Body of pancreas (tissue), 4 donors: ENCODE measurements at places on chromosomes 5 and 9.

- H3K4me1 ChIP-seq = no peaks in the 10 kb centered on the region
- no peaks in the 10 kb centered on the region for H3K27me3 ChIP-seq
- no peaks in the 10 kb centered on the region for H3K36me3 ChIP-seq
- no peak overlapping the region for H3K4me3 ChIP-seq
- DNase-seq = no peak
These were observed 1997.7 kb downstream of the MAT2B start for GRCh38 chr5:165502893-165503691.

DNA sequence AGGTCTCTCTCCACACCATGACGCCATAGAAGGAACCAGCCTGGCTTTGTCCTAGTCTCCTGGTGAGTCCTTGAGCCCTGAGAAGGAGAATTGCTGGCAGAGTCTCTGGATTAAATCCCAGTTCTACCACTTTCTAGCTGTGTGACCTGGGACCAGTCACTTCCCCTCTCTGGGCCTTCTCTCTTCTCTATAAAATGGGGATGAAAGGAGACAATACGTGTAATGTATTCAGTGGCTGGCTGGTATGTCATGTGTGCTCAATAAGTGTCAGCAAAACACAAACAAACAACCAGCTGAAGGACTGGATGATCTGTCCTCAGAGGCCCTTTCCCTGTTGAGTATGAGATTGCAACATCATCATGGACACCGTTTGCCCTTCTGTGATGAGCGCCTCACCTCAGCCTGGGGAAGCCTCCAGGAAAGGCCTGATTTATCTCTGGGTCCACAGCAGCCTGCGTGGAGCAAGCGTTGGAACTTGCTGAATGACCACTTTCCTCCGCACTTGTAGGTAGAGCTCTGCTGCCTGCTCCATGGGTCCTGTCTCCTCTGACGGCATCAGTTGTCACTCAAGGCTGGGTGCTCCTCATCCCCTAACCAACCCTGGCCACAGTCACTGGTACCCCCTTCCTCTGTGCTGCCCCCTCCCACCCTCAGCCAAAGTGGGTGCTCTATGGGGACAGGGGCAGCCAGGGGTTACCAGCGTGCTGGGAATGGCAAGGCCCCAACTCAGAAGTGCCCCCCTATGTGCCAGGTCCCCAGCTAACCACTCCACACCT is 3.6 kb upstream of the NR5A1 start:
- DNase-seq = no peak
- H3K4me3 ChIP-seq = no peak overlapping the region
- H3K36me3 ChIP-seq = no peaks in the 10 kb centered on the region

- no peak overlapping the region for H3K27ac ChIP-seq
- H3K4me3 ChIP-seq = no peak overlapping the region
- H3K36me3 ChIP-seq = no peaks in the 10 kb centered on the region
- no peaks in the 10 kb centered on the region for H3K4me1 ChIP-seq
These were observed 23.9 kb upstream of the PPP3R2 start for GRCh38 chr9:101618698-101619097.

DNA sequence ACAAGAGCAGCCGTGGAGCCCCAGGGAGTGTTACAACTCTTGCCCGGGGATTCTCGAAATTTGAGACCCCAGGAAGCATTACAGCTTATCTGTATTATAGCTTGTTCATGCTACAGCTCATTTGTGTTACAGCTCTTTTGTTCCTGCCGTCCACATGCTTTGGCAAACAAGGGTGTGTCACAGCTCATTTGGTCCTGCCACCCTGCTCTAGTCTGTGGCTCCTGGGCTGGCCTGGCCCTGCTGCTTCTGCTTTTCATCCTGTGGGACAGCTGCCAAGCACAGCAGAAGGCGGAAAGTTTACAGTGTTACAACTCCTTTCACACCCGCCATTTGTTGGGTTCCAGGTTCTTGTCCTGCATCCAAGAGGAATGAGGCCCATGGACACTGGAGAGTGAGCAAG is 685.0 kb downstream of the SLCO4C1 start:
- H3K4me3 ChIP-seq = no peak overlapping the region
- no peaks in the 10 kb centered on the region for H3K27me3 ChIP-seq
- no peaks in the 10 kb centered on the region for H3K4me1 ChIP-seq
- no peaks in the 10 kb centered on the region for H3K36me3 ChIP-seq

GRCh38 chr5:60195551-60195950 is 302.0 kb upstream of the PDE4D start:
- no peaks in the 10 kb centered on the region for H3K4me1 ChIP-seq
- H3K4me3 ChIP-seq = no peak overlapping the region
- no peaks in the 10 kb centered on the region for H3K27me3 ChIP-seq
- DNase-seq = no peak
- no peak overlapping the region for H3K27ac ChIP-seq

DNA sequence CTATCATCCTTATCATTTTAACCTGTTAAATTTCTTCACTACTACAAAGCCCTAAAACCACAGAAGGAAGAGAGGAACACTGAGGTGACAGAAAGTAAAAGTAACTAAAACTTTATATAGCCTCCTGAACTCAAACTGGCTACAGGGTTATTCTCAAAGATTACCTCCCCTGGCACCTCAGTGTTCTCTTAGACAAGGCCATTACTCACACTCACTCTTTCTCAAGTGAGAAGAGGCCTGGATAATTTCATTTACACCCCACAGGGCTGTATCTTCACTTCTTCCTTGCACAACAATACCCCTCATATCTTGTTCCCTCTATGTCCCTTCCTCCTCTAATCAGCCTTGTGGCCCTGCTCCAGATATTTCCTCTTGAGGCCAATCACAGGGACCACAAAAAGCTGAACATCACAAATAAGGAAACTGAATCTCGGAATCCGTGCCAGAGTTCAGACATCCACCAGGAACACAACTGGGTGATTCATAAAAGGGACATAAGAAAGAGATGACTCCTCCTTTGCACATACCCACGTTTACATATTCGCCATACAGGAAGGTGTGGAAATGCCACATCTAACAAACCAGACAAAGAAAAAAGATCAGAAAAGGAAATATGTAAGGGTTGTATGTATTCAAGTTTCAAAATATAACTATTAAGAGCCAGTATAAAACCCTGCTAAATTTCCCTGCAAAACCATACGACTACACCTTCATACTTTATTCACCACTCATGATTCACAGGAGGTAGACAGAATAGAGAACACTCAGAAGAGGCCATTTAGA is 1.7 kb upstream of the KLHL3 start:
- H3K36me3 ChIP-seq = no peaks in the 10 kb centered on the region
- H3K27ac ChIP-seq = no peak overlapping the region
- H3K4me3 ChIP-seq = no peak overlapping the region
- H3K4me1 ChIP-seq = peaks cover 12% of the 10 kb centered on the region
- H3K27me3 ChIP-seq = no peaks in the 10 kb centered on the region

GRCh38 chr5:113343343-113343742 is 91.4 kb downstream of the TSSK1B start:
- no peak overlapping the region for H3K27ac ChIP-seq
- DNase-seq = no peak
- peaks cover 4% of the 10 kb centered on the region for H3K4me1 ChIP-seq
- no peaks in the 10 kb centered on the region for H3K36me3 ChIP-seq
- H3K4me3 ChIP-seq = no peak overlapping the region
- H3K27me3 ChIP-seq = no peaks in the 10 kb centered on the region

- no peak overlapping the region for H3K27ac ChIP-seq
- H3K4me3 ChIP-seq = no peak overlapping the region
- H3K27me3 ChIP-seq = no peaks in the 10 kb centered on the region
- no peak for DNase-seq
- H3K4me1 ChIP-seq = peaks cover 10% of the 10 kb centered on the region
- H3K36me3 ChIP-seq = no peaks in the 10 kb centered on the region
These were observed 5.5 kb downstream of the FANCC start for GRCh38 chr9:95311961-95312360.
